PC-9 (cell line): ENCODE measurements at places on chromosomes 2 and 18.

GRCh38 chr18:74947417-74947816 lies 261.5 kb downstream of the PTGR3 start:
- no peaks in the 10 kb centered on the region for H3K36me3 ChIP-seq
- no peak overlapping the region for H3K27ac ChIP-seq
- no peak overlapping the region for H3K4me3 ChIP-seq
- no peaks in the 10 kb centered on the region for H3K27me3 ChIP-seq

DNA sequence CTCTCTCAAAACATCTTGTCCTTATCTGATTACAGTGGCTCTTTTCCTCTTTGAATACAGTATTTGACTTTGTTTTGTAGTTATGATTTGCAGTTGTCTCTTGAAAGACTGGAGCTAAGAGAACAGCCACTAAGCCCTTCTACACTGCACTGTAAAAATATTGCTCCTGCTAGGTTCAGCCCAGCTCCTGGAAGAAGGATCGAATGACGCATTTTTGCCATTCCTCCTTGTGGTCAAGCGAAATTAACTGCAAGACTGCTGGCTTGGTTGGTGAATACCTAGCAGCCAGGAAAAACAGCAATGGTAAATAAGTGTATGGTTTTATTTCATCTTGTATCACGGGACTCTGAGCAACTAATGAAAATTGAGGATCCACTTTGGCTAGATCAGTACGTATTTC lies 407.8 kb upstream of the CDH2 start:
- peak; percentile 37 for DNase-seq
- no peak overlapping the region for H3K4me3 ChIP-seq
- no peaks in the 10 kb centered on the region for H3K36me3 ChIP-seq
- no peaks in the 10 kb centered on the region for H3K4me1 ChIP-seq
- H3K27me3 ChIP-seq: no peaks in the 10 kb centered on the region

DNA sequence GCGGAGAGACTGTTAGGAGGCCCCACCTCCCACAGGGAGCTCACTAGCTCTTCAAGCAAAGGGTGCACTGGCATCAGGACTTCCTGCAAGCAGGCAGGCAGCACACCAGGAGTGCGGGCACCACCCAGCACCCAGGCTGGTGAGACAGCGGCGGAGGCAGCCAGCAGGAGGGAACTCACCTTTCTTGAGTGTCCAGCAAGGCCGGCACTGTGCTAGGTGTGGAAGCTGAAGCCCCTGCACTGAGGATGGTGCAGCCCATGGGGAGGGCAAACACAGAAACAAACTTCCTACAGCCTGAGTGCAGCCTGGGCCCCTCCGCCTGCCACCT lies 100.7 kb upstream of the ID2 start:
- no peak overlapping the region for H3K4me3 ChIP-seq
- H3K27ac ChIP-seq: no peak overlapping the region
- DNase-seq: no peak
- H3K27me3 ChIP-seq: peaks cover 96% of the 10 kb centered on the region
- H3K36me3 ChIP-seq: no peaks in the 10 kb centered on the region

DNA sequence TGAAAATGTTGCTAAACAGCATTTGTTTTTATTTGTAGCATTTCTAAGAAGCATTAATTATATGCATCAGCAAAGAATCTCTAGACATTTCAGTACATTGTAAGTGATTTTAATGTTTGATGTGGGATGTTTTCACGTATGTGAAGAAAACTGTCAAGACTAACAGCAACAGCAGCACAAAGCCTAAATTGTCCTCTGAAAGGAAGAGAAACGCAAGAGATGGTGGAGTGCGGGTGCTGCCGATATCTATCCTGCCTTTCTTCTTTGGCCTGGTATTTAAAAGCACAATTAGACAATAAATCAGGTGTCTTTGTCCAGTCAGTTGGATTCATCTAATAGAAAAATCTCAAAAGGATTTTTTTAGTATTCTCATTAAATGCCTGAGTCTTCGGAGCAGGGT lies 3.1 kb downstream of the TWIST2 start:
- H3K27ac ChIP-seq: no peak overlapping the region
- H3K4me1 ChIP-seq: no peaks in the 10 kb centered on the region
- peaks cover 46% of the 10 kb centered on the region for H3K27me3 ChIP-seq
